ENCODE measurements at places on chromosomes 6 and 20.

GRCh38 chr6:144955859-144956258 is 670.7 kb downstream of the UTRN start:
- no peak for DNase-seq

- DNase-seq, result no peak
Observed at GRCh38 chr6:84560436-84561390, 203.7 kb downstream of the TBX18 start.

DNA sequence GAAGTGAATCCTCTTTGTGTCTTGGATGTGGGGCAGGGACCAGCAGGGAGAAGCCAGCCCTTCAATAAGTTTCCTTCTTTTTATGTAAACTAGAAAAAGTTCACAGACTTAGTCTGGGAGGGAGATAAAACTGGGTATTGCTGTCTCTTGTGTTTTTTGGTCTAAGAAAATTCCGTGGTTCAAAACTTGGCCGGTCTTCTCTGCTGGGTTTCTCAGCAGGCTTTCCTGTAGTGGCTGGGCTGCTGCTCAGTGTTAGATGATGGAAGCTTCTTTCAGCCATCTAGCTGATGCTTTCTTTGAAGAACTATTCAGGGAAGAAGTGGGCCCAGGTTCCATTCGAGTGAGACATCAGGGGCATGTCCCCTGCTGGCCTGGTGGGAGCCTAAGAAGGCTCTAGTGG is 70.7 kb upstream of the SCP2D1 start:
- no peak for DNase-seq

DNA sequence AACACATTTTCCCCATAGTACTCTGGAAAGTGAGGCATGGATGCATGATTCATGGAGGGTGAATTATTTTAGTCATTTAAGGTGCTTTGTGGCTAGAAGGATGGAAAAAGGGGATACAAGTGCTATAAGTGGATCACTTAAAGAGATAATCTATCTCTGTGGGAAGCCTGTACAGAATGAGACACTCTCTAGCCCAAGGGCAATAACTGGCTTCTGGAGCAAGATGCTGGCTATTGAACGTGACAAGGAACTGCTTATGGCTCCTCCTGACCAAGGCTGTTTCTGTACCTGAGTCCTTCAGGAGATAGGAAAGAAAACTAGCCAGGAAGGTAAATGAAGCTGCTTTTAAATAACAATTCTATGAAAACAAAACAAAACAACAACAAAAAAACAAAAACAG is 590.7 kb downstream of the EYS start:
- DNase-seq, result no peak

DNA sequence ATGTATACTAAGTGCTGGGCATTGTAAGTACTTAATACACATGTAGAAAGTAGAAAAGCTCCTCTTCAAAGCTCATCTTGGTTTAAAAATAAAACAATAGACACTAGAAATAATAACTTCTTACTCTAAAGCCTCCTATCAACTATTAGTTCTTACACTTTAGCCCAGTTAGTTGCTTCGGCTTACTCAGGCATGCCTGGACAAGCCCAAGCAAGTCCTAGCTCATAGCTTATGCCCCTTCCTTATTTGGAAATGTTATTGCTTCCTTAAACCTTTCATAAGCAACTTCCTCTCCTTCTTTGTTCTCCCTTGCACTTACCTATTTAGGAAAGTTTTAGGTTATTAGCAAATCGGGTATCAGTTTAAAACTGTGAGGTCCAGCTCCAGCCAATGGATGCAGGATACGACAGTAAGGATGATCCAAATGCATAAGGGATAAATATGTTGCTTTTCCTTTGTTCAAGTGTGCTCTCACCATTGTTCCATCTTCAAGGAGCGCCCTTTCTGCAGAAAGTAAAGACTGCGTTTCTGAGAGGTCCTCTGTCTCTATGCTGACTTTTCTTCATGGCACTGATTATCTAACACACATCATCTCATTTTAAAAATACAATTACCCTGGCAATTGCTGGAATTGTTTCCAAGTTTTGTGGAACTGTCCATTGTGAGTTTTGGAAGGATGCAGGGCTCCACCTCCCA is 12.3 kb downstream of the TMEM30A start:
- DNase-seq, result peak; percentile 29

GRCh38 chr6:11423667-11424066 is 113.9 kb upstream of the TMEM170B start:
- DNase-seq, result no peak

DNA sequence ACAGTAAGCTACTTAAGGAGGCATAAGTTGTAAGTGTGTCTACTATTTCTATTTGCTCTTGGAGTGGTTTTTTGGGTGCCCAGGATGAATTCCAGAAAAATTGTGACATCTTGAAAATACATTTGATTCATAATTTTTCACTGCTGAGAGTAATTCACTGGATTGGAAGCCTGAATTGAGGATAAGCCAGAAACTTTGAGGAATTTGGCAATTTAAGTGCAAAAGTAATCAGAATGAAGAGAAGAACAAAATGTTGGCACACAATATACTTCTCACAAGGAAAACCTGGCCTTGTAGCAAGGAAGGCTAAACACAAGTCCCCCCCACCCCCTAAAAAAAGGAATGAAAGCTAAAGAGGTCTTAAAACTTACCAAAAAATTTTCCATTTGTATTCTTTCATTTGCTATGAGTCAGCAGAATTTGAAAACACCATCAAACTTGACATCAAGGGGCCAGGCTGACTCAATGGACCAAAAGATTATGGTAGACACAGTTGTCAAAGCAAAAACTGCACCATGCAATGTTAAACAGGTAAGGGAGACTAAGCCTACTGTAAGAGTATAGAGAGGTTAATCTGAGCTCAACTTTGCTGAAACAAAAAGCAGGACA is 840.0 kb downstream of the FRK start:
- DNase-seq, result no peak

- DNase-seq, result no peak
Observed at GRCh38 chr6:146709036-146709622, 110.4 kb downstream of the ADGB start.

DNA sequence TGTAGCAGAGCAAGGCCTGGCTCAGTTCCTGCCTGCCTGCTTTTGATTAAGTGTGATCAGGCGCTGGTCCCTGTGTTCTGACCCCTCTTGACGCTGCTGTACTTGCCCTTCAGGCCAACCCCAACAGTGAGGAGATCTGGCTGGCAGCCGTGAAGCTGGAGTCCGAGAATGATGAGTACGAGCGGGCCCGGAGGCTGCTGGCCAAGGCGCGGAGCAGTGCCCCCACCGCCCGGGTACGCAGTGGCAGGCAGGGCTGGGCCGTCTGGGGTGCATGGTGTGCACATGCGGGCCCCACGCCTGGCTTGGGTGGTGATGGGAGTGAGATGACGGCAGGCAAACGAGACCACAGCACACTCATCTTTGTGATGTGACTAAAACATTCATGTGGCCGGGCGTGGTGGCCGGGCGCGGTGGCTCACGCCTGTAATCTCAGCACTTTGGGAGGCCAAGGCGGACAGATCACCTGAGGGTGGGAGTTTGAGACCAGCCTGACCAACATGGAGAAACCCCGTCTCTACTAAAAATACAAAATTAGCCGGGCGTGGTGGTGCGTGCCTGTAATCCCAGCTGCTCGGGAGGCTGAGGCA is 10.1 kb upstream of the C20orf204 start:
- DNase-seq, result no peak

DNA sequence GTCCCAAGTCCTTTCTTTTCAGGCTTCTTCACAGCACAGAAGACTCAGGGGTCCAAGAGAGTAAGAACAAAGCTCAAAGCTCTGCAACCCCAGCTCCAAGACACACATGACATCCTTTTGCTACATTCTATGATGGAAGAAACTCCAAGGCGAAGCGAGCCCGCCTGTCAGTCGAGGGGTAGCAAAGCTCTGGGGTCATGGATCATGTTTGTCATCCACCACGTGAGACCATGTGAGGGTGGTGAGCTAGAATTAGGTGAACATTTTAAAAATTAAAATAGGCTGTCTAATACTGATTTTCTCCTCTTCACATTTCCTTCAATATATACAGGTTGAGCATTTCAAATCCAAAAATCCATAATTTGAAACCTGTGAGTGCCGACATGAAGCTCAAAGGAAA is 189.6 kb downstream of the TTLL2 start:
- no peak for DNase-seq

- no peak for DNase-seq
Observed at GRCh38 chr20:48040491-48040890, 255.2 kb upstream of the SULF2 start.

GRCh38 chr20:62288535-62289105 is 14.2 kb upstream of the ADRM1 start:
- no peak for DNase-seq

- no peak for DNase-seq
Observed at GRCh38 chr20:49766979-49767521, 45.6 kb upstream of the SLC9A8 start.

GRCh38 chr6:85676086-85676729 is 33.5 kb upstream of the SYNCRIP start:
- no peak for DNase-seq

DNA sequence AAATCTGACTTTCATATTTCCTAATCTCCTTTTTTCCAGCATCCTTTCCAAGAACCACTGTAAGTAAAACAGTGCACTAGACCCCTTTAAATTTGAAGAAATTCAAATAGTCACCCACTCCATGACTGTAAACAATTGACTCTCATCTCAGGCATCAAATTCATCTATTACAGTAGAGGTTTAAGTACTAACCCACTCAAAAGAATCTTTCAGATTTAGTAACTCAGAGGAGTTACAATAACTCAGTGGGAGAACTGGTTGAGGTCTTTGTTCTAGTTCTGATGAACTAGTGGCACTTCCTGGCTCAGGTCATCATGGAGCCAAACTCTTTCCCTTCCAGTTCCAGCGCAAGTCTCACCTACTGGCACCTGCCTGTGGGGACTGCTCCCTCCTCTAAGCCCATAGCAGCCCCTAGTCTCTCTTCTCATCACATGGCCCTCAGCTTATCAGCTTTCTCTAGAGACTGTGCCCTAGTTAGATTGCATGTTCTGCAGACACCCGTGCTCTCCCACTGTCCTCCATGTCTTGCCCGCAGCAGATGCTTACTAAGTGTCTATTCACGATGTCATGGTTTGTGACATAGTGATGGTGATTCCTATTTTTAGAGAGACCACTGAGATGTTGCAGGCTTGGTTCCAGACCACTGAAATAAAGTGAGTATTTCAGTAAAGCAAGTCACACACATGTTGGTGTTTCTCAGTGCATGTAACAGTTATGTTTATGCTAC is 196.2 kb downstream of the TBC1D7 start:
- no peak for DNase-seq

GRCh38 chr20:57596358-57596757 is 23.9 kb downstream of the ZBP1 start:
- no peak for DNase-seq

DNA sequence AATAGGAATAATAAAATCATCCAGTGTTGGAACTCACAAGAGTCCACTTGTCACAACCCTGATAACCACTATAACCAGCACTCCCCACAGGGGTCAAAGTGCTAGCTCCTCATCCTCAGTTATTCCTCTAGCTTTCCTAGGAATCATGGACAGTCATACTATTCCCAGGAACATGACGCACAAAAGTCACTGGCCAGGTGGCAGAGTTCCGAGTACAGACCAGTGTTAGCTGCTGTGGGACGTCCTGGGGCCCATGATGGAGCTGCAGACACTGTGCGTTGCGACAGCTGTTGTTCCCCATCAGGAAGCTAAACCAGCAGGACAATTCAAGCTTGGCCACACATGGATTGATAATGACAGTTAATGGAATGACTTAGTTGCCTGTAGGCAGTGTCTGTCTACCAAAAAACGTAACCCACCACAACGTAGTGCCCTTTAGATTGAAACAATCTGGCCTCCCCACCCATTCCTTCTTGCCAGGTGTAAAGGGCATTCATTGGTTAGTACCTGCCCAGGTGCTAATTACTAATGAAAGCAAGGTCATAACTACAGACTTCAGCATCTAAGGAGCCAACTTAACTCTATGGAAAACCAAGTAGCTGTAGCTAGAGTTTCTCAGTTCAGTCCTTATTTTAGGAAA is 17.4 kb downstream of the EZR start:
- no peak for DNase-seq

DNA sequence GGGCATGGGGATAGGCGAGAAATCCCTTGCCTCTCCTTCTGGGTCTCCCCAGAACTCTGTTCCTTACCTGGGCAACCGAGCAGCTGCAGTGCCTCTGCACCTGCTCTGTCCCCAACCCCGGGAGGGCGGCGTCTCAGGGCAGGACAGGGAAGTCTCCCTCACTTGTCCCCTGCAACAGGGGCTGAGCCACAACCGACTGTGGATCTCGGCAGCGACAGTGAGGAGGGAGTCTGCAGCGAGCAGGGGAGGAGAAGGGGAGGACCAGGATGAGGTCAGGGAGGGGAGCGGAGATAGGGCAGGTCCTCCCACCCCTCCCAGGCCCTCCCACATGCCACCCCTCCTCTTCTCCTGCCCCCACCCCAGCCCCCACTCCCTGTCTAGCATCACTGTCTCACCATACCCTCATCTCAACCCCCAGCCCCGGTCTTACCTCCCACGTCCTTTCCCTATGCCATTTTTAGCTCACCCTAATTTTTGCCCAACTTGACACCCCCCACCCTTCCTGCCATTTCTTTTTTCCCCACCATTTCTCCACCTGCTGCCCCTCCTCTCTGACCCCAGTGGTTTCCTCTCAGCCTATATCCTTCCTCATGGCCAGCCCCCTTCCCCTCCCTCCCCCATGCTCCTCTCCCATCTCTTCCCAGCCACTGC is at the start of gene TNXB:
TNXB (minus strand) TSS at position 225 of the 651 bp plus-strand sequence. CDS start 11,140 bp downstream, outside the sequence.
- DNase-seq, result no peak

GRCh38 chr6:80540700-80541099 is 434.2 kb downstream of the BCKDHB start:
- DNase-seq, result no peak

- no peak for DNase-seq
Observed at GRCh38 chr6:2915150-2915549, 12.0 kb upstream of the SERPINB9 start.

- no peak for DNase-seq
Observed at GRCh38 chr20:40568200-40568599, 120.8 kb downstream of the MAFB start.

DNA sequence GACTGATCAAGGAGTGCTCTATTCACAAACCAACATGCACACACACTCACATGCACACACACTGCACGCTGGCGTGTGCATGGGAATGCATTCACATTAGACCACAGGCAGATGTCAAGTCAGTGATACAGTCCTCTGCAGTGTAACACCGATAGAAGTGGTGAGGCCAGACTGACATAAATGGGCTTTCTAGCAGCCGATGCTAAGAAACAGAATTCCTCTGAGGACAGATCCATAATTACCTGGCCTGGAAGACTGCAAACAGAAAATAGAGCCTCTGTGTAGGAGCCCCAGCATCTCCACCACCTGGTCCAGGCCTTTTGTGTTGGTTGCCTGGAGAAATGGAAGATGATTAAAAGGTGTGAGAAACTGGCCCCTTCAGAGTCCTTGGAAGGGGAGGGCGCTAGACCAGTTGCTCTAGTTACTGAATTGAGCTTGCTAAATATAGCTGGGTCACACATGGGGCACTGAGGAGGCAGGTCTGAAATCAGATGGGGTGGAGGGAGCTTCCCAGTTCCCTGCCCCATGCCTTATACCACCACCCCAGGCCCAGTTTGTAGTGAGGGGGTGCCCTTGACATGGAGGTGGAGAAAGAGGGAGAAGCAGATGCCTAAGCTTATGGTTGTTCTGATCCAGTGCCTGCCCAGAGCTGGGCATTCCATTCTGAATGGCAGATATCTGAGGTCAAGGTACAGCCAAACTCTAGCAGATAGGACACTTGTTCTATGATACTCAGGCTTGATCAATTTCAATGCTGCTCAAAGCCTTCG is 233.8 kb downstream of the LRFN2 start:
- DNase-seq, result no peak

GRCh38 chr6:128822271-128822670 is 60.7 kb upstream of the LAMA2 start:
- no peak for DNase-seq

All from AG09319 (cell line).